ENCODE measurements at places on chromosomes 4 and X. TPM values are rescaled to one million over a fixed set of nuclear protein-coding genes. Genes with fewer than 3 reads are reported as not detected.

STBD1 gene
- 39.2 TPM for total RNA-seq

OCRL gene
- 32.8 TPM for total RNA-seq

OPHN1 gene
- 6.8 TPM for total RNA-seq

GPRASP2 gene
- total RNA-seq, result 2.2 TPM

CENPI gene
- total RNA-seq, result 16.1 TPM

GRCh38 chr4:47617607-47618006 is 132.5 kb downstream of the ATP10D start:
- DNase-seq, result no peak
- H3K4me3 ChIP-seq, result no peak overlapping the region
- no peaks in the 10 kb centered on the region for H3K36me3 ChIP-seq
- no peaks in the 10 kb centered on the region for H3K27me3 ChIP-seq
- H3K4me1 ChIP-seq, result no peaks in the 10 kb centered on the region
- H3K27ac ChIP-seq, result no peak overlapping the region

DNA sequence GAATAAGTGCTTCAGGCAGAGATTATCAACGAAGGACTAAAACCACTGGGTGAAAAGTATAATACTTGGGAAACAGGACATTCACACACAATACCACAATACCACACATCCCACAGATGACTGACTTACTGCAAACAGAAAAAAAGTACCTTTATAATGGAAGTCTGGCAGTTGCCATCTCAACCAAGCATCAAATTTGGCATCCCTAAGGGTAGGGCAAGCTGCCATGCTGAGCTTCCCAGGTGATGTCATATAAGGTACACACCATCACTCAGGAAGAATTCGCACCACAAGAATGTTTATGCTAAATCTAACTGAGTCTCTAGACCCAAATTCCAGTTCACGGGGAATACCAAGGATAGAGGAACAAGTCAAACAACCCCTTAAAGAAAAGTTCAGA is 9.1 kb downstream of the QDPR start:
- no peak for DNase-seq
- no peaks in the 10 kb centered on the region for H3K27me3 ChIP-seq
- H3K4me3 ChIP-seq, result no peak overlapping the region
- no peak overlapping the region for H3K27ac ChIP-seq
- H3K4me1 ChIP-seq, result no peaks in the 10 kb centered on the region
- no peaks in the 10 kb centered on the region for H3K36me3 ChIP-seq

- peak; percentile 38 for DNase-seq
- H3K27ac ChIP-seq, result no peak overlapping the region
- no peaks in the 10 kb centered on the region for H3K36me3 ChIP-seq
- no peaks in the 10 kb centered on the region for H3K4me1 ChIP-seq
- H3K4me3 ChIP-seq, result no peak overlapping the region
- H3K27me3 ChIP-seq, result no peaks in the 10 kb centered on the region
Observed at GRCh38 chrX:135544338-135544948, 24.0 kb downstream of the INTS6L start.

DNA sequence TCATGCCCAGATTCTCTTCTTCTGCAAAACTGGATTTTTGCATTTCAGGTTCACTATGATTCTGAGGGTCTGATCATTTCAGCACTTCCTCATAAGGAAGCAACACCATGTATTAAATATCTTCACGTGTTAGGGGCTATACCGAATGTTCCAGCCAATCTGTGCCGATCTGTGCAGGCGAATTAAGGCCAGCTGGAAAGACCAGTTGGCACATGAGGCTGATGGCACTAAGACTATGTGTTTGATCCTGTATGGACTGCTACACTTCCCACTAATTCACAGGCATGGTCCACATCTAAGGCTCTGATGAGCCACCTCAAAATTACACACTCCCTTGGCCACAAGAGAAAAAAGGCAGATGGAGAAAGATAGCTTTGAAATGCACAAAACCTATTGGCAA is 28.8 kb downstream of the KDR start:
- no peaks in the 10 kb centered on the region for H3K4me1 ChIP-seq
- H3K36me3 ChIP-seq, result no peaks in the 10 kb centered on the region
- H3K4me3 ChIP-seq, result no peak overlapping the region
- no peak for DNase-seq

DNA sequence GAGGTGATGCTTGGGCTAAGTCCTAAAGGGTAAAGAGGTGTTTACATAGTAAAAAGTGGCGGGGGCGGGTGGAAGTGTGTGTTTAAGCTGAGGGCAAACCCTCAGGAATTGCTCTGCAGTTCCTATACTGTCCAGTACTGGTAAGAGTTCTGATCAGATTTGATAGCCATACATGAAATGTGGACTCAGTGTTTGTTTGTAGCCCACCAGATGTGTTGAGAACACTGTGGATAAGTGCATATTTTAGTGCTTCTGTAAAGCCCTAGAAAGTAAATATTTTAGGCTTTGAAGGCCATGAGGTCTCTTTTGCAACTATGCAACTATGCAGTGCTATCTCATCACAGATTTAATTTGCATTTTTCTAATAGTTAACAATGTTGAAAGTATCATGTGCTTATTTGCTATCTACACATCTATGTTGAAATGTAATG is 80.7 kb upstream of the EOLA2 start:
- no peak for DNase-seq
- H3K27ac ChIP-seq, result no peak overlapping the region
- no peaks in the 10 kb centered on the region for H3K27me3 ChIP-seq
- H3K36me3 ChIP-seq, result no peaks in the 10 kb centered on the region
- no peak overlapping the region for H3K4me3 ChIP-seq
- H3K4me1 ChIP-seq, result no peaks in the 10 kb centered on the region

DNA sequence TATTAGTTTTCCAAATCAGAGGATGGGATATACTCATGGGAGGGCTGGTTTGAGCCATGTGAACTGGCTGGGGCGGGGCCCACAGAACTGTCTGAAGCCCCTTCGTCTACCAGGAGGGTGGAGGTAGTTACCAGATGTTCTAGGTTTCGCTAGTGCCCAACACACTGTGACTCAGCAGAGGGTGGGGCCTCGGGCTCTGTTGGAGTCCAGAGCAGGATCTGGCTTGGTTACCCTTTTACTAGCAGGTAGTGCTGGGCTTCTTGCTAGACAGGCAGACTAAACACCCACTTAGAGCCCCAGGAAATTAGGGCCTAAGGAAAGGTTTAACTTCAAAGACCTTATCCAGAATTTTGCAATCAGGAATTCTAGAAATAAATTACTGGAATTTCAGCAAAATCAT is 56.2 kb upstream of the CHRDL1 start:
- no peak for DNase-seq
- no peaks in the 10 kb centered on the region for H3K36me3 ChIP-seq
- H3K4me3 ChIP-seq, result no peak overlapping the region
- no peaks in the 10 kb centered on the region for H3K27me3 ChIP-seq
- H3K27ac ChIP-seq, result no peak overlapping the region

DNA sequence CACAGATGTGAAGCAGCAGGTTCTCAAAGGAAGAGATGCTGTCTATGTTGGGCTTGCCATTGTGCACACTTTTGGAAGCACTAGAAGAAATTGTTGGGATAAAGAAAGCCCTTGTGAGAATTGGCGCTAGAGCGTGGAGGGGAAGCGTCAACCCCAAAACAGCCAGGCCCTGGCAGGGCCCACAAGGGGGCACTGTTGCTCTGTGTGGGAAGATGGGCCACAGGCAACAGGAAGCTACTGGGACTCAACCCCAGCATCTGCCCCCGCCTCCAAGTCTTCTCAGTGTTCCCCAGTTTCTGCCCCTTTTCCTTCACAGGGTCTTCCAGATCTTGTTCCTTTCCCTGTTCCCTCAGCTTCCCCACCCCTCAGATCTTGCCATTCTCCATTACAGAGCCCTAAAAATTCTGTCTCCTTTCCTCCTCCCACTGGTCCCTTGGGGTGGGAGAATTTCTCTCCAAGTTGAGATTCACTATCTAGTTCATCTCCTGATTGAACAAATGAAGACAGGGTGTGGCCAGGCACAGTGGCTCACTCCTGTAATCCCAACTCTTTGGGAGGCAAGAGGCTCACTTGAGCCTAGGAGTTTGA is 85.5 kb downstream of the STARD8 start:
- DNase-seq, result peak; percentile 66
- no peak overlapping the region for H3K4me3 ChIP-seq
- no peaks in the 10 kb centered on the region for H3K36me3 ChIP-seq
- H3K27me3 ChIP-seq, result no peaks in the 10 kb centered on the region
- no peak overlapping the region for H3K27ac ChIP-seq
- H3K4me1 ChIP-seq, result no peaks in the 10 kb centered on the region
